ENCODE measurements at places on chromosomes 4 and X. TPM values are rescaled to one million over a fixed set of nuclear protein-coding genes. Genes with fewer than 3 reads are reported as not detected.
A peak's percentile ranks its signal among the peaks of the same experiment; 100 is the strongest.

Gene FAM241A
- polyA plus RNA-seq: 3.2 TPM

DNA sequence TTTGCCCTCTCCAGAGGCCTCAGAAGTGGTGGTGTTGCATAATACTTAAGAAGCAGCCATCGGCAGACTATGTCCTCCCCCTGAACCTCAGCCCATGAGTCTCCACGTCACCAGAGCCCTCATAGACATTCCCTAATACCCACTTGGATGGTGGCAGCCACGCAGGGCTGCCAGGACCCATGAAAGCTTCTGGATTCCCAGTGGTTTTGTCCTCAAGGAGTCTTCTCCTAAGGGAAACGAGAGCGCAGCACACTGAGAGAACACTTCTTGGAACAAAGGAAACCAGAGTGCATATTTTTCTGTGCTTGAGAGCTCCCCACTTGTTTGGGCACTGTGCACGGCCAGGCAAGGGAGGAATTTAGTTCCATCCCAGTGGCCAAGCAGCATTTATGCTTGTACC lies 204.1 kb upstream of the DMD start:
- DNase-seq: no peak

Gene PLAC8
- polyA plus RNA-seq: 7.7 TPM

DNA sequence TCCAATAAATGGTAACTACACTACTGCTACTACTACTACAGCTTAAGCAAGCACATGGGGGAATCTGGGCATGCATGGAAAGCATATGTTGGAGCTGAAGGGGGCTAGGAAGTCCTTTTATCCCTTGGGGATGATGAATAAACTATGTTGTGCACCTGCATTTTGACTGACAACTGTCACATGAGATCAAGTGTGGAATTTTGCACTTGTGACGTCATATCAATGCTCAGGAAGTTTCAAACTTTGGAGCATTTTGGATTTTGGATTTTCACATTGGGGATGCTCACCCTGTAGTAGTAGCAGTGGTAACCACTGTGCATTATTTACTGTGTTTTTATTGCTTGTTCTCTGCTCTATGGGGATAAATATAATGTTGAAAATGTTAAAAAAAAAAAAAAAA lies 100.5 kb upstream of the SMAD1 start:
- no peak for DNase-seq

DNA sequence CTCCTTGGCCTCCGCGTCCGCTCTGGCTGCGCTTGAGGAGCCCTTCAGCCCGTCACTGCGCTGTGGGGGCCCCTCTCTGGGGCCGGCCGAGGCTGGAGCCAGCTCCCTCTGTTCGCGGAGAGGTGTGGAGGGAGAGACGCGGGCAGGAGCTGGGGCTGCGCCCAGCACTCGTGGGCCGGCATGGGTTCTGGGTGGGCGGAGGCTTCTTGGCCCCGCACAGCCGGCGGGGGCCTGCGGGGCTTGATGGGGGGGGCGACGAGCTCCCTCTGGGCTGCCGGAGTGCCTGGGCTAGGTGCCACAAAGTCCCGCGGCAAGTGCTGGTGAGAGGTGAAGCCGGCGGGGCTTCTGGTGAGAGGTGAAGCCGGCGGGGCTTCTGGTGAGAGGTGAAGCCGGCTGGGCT lies 61.9 kb downstream of the ANKRD50 start:
- no peak for DNase-seq

- no peak for DNase-seq
These were observed 13.5 kb downstream of the ARHGAP24 start for GRCh38 chr4:85488416-85488815.

DNA sequence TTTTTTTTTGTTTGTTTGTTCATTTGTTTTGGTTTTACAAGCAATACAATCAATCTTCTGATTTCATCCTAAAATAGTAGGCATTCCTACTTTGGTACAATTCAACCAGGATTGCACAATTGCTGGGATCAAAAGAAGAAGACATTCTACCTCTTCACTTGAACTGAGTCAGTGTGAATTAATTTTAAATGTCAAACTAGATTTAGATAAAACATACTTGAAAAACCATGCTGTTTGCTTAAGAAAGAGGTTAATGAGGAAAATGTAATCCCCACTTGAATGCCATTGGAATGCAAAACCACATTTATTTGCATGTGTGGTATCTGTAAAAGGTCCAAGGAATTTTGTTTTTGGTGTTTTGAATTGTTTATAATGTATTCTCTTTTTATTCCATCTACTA lies 40.5 kb downstream of the HAND2 start:
- DNase-seq: no peak

DNA sequence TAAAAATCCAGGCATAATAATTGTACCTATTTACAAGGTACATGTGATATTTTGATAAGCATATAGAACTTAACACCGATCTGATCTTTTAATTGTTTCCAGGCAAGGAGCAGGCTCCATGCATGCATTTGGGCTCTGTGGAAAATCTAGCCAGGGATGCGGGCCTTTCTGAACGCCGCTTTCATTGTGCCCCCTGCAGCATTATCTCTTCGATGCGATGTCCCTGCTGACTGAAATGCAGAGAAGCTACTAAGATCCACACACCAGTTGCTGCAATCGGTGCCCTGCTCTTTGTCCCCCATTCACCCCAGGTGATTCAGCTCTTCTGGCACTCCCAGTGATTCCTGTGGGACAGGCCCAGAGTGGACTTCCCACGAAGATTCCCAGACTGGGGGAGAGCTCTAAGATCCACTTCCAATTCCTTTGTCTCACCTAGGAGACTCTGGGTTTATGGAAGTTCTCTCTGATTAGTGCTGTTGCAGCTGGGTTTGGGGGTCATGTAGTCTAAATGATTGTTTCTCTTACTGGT lies 254.3 kb upstream of the AGA start:
- no peak for DNase-seq

Gene CITED1
- polyA plus RNA-seq: 1.9 TPM

- no peak for DNase-seq
These were observed 185.4 kb downstream of the TSPAN5 start for GRCh38 chr4:98473046-98473445.

- DNase-seq: no peak
These were observed 41.4 kb upstream of the MSANTD1 start for GRCh38 chr4:3207531-3208037.

DNA sequence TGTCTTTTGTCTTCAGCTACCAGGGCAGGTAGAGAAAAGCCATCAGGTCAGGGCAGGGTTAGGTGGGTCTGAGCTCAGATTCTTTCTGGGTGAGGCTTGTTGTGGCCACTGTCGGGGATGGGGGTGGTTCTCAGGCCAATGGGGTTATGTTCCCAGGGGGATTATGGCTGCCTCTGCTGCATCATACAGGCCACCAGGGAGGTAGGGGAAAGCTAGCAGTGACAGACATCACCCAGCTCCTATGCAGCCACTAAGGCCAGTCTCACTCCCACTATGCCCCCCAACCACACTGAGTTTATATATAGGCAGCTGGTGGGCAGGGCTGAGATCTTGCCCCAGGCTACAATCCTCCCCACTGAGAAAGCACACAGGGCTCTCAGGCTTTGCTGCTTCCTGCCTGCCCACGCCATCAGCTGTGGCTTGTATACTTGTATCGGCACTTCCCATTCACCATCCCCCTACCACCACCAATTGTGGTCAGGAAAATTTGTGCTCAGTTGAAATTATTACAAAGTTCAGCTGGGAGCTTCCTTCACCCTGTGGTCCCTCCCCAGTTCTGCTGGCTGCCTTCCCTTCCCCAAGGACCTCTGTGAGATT lies 72.6 kb upstream of the PTPN13 start:
- DNase-seq: no peak

- peak; percentile 16 for DNase-seq
These were observed 968 bp upstream of the NELFA start for GRCh38 chr4:2009651-2010233.

DNA sequence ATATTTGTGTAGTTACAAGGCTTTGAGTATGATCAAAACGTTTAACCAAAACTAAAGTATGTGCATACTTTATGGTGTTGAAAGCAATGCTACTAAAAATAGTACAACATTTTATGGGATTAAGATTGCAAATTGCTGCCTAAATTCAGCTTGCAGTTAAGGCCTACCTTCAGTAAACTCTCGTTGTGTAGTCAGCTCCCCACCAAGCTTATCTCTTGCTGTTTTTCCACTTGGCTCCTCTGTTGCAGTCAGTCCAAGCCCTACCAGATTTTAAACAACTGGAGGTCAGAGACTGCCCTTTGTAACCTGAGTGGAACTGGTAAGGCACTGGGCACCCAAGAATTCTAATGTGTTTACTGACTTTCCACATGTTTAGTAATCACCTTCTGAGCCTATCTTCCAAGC lies 25.7 kb downstream of the AFF1 start:
- no peak for DNase-seq

DNA sequence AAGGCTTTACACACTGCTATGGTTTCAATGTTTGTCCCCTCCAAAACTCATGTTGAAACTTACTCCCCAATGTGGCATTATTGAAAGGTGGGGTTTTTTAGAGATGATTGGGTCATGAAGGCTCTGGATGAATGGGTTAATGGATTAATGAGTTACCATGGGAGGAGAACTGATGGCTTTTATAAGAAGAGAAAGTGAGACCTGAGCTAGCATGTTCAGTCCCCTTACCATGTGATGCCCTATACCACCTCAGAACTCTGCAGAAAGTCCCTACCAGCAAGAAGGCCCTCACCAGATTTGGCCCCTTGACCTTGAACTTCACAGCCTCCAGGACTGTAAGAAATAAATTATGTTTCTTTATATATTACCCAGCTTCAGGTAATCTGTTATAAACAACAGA lies 68.9 kb upstream of the CAPN6 start:
- DNase-seq: no peak

GRCh38 chr4:38930204-38930603 lies 62.6 kb downstream of the FAM114A1 start:
- DNase-seq: no peak

- no peak for DNase-seq
These were observed 425.1 kb downstream of the GPM6A start for GRCh38 chr4:175386776-175387507.

GRCh38 chr4:153181293-153181692 lies 22.9 kb upstream of the TRIM2 start:
- no peak for DNase-seq

- DNase-seq: no peak
These were observed 326.7 kb downstream of the STK32B start for GRCh38 chr4:5378002-5378401.

GRCh38 chrX:105752338-105752956 lies 69.9 kb upstream of the NRK start:
- no peak for DNase-seq

- DNase-seq: no peak
These were observed 44.9 kb upstream of the FAM47C start for GRCh38 chrX:36963069-36963808.

GRCh38 chrX:35670889-35671288 lies 127.3 kb upstream of the MAGEB16 start:
- DNase-seq: no peak

- DNase-seq: peak; percentile 70
These were observed 56.6 kb downstream of the GPR143 start for GRCh38 chrX:9708923-9709553.

GRCh38 chrX:72126539-72127140 lies 5.1 kb downstream of the RTL5 start:
- peak; percentile 78 for DNase-seq

GRCh38 chrX:123489011-123489410 lies 243.8 kb downstream of the THOC2 start:
- DNase-seq: no peak

DNA sequence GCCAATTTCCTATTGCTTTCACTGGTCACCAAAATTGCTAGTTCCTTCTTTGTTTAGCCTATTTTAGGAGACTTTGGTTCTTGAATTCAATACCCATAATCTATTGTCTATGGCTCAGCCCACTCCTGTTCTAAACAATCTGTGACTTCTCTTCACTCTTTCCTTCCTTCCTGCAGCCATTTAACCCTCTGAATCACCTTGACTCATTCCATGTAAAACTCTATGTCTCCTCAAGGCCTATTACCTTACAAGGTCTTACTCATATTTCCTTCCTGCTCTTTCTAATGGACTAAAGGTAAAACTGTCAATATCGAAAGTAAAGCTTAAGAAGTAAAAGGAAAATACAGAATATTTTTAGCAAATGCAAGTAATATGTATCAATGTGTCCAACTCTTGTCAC lies 301.6 kb downstream of the ARHGAP24 start:
- DNase-seq: no peak

DNA sequence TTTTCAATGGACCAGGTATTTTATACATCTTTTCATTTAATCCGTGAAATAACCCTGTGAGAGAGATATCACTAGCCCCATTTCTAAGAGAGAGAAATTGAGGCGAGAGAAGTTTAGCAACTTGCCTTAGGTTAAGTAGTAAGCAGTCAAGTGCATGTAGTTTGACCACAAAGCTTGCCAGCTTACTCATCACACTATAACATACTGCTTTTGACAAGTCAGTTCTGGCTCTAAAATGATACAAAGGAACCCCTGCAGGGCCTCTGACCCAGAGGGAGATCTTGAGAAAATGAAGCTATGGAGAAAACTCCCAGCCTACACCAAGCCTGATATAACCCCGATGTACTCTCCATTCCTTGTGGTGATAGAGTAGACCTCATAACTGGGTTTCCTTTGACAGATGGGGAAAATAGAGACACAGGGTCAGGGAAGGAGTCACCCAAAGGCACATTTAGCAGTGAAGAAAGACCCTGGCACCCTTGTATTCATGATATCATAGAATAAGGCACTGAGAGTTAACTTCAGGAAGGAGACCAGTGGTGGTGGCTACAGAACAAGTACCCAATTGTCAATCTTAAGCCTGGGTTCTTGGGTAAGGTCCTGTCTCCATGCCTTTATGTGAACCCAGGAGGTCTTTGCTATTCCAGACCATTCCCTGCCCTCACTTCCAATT lies 60.2 kb upstream of the MSN start:
- no peak for DNase-seq

DNA sequence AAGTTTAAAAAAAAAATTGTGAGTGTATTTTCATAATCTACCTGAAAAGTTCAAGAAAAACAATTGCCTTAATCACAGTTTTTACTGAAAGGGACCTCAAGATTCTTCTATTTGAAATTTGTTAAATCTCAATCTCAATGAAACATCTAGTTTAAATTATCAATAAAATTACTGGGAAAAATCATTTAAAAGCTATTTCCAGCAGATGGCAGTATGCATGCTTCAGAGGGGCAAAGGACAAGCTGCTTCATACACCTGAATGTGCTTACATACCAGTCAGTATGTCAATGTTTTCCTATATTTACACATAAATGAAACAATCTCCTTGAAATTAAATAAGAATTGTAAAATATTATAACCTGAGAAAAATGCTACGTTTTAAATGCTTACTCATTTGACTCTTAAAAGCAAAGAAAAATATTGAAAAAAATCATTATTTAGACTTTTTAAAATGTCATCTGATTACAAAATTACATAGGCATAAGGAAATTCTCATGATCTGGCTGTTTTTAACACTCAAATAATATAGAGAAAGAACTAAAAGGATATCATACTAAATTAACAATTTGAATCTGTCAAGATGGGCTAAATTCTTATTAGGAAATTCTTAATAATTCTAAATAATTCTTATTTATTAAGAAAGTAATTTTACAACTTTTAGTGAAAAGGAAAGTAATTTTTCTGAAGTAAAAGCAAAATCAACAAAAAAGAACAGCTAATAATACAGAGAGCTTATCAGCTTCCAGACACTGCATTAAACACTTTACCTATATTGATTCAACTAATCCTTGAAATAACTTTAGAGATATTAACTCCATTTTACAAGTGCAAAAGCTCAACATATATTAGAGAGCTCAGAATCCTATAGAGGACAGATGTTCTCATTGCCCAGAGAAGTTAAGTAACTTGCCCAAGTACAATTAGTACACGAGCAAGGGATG lies 242.1 kb downstream of the ADAMTS3 start:
- no peak for DNase-seq

Gene IL2
- not detected for polyA plus RNA-seq

Gene SEPTIN6
- polyA plus RNA-seq: 36.1 TPM

Gene NRK
- 7.3 TPM for polyA plus RNA-seq
